Stimulated activated CD8-positive, alpha-beta memory T cell treated with anti-CD3 and anti-CD28 coated beads, Interleukin-7, amount 100 ng/mL, for 1 hour (primary cell): ENCODE measurements at places on chromosomes 5 and 9.

GRCh38 chr5:1522601-1523479, 920 bp downstream of the LPCAT1 start:
- DNase-seq, result no peak

- no peak for DNase-seq
Observed at GRCh38 chr5:100434815-100435214, 100.4 kb upstream of the FAM174A start.

GRCh38 chr9:28598408-28598807, 1025.1 kb upstream of the C9orf72 start:
- DNase-seq, result no peak

- no peak for DNase-seq
Observed at GRCh38 chr9:79990536-79990935, 418.8 kb downstream of the TLE4 start.

DNA sequence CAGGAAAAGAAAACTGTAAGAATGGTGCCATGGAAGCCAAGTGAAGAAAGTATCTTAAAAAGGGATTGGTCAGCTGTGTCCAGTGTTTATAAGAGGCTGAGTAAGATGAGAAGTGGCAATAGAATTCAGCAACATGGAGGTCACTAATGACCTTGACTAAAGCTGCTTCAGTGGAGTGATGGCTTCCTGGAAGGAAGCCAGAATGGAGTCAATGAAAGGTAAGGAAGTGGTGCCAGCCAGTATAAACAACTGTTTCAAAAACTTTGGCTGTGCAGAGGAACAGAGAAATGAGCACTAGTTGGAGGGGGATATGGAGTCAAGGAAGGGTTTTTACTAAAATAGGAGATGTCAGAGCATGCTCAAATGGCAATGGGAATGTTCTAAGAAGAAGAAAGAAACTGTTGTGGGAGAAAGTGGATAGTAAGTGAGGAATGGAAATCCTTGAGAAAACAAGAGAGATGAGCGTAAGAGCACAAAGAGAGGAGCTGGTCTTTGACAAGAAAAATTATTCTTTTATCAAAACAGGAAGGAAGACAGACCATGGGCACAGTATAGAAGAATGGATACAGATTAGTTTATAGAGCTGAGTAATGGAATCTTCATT, 11.1 kb upstream of the NRG2 start:
- no peak for DNase-seq

GRCh38 chr5:65791712-65792673, 70.0 kb downstream of the NLN start:
- no peak for DNase-seq

GRCh38 chr9:129752900-129753729, at the start of gene PTGES:
PTGES (minus strand) TSS chr9:129753042; CDS start chr9:129753012, 30 bp downstream.
- no peak for DNase-seq

- no peak for DNase-seq
Observed at GRCh38 chr9:107856633-107857032, 367.1 kb upstream of the KLF4 start.

GRCh38 chr5:124665035-124665434, 81.4 kb downstream of the ZNF608 start:
- no peak for DNase-seq

DNA sequence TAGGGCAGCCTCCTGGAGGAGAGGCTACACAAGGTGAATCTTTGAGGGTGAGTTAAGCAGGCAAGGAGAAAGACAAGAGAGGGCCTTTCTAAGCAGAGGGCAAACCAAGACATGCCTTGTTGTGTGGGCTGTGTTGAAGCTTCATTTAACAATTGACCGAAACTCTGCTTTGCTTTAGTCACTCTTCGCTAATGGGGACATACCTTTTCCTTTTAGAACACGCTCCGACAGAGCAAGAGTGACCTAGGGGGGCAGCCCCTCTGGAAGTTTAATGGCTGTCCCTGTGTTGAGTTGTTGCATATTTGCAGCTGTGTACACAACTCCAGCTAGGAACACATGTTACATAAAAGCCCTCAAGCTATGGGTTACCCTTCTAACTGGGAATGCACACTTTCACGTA, 218.1 kb upstream of the WWC1 start:
- no peak for DNase-seq

DNA sequence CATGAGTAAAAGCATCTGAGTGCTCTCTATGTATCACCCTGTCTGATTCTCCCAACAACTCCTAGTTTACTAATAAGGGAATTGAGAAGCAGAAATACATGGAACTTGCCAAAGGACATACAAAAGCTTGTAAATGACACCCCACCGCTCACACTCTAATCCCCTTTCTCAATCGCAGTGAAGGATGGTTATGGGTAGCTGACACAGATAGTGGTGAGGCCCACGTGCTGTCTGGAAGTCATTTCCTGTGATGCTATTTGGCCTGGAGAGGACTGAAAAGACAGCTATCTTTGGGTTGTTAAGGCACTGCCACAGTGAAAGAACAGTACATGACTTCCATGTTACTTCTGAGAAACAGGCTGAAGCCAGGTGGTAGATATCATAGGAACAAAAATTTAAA, 117.0 kb downstream of the GLIS3 start:
- no peak for DNase-seq

DNA sequence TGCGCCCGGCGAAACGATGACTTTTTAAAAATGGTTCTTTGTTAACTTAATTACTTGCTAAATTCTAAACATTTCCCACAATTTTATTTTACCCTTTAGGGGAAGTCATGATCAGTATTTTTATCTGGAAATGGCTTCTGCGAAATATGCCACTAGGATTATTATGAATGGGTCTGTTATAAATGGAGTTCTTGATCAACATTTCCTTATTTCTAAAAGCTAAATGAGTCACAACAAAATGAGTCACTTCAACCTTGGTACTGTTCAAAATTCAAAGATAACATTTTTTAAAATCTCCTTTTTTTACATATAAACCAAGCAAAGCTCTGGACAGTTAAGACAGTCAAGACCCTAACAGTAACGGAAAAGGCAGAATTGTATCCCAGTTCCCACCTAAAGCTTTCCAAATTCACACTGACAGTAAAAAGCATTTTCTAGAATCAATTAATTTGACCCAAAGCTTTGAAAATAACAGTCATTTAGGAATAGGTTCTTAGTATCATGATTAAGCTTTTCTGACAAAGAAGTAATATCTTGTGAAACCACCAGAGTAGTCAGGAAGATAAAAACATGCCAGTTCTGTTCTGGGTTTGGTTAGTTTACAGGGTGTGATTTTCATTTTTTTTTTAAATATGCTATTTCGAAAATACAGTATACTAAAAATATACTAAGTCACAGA, 81.7 kb downstream of the LHFPL2 start:
- DNase-seq, result no peak

GRCh38 chr9:9133526-9133925, 1333.9 kb upstream of the DMAC1 start:
- no peak for DNase-seq

GRCh38 chr9:110615498-110615897, 36.0 kb upstream of the SVEP1 start:
- DNase-seq, result no peak

GRCh38 chr9:27564670-27565069, 8.6 kb downstream of the C9orf72 start:
- no peak for DNase-seq

DNA sequence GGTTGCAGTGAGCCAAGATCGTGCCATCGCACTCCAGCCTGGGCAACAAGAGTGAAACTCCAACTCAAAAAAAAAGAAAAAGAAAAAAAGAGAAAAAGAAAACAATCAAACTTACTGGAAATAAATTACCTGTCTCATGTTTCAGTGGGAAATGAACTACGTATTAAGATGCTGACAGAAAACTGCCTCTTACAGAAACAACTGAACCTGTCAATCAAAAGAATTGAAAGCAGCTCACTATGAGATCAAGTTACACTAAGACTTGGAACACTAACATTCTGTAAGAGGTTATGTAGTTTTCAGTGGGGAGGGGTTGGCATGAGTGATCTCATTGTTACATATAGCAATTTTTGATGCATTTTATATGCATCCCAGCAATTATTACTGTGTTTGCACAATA, 64.4 kb upstream of the SPATA31E1 start:
- DNase-seq, result no peak

GRCh38 chr5:15254607-15255006, 245.4 kb upstream of the FBXL7 start:
- DNase-seq, result no peak

DNA sequence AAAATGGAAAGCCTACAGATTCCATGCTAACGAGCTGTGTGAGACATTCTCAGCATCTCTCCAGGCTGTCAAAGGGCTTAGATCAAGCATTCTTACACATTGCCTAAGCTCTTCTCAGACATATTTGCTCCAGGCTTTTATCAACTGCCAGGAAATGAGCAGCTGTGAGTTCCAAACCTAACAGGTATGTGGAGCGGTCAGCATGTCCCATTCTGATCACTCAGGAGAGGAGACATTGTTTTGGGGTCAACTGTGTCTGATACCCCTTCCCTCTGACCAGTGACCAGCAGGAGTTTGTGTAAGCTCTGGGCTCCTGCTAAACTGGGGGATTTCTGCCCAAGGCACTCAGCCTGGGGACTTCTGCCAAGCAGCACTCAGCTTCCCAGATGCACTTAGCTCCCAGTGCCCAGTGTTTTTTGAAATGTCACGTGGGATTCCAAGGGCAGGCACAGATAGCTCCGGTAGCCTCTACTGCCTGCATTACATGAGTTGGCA, 229.1 kb downstream of the SEC61B start:
- DNase-seq, result no peak
